Cortex of kidney (tissue), 1 donor: ENCODE measurements at places on chromosomes 3 and 15.

DNA sequence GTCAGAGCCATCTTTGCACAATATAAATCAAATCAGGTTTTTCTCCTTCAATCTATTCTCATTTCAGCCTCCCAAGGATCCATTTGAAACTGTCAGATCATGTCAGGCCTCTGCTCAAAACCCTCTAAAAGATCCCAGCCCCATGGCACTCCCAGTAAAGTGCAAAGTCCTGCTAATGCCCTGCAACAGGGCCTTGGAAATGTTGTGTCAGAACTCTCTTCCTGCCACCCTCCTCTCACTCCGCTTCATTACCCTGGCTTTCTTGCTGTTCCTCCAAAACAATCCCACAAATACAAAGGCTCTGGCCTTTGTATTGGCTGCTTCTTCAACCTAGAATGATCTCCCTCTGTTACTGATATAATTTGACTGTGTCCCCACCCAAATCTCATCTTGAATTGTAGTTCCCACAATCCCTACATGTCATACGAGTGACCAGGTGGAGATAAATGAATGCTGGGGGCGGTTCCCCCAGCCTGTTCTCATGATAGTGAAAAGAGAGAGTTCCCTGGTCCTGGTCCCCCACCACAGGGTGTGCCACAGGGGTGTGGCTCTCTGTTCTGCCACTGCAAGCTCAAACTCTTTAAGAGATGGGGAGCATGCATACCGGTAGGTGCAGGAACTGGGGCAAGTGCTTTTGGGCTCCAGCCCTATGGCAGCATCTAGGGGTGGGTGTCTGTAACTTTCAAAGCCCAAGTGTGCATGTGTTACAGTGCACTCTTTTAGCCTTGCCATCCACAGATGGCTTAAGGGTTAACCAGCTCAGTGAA is 22.9 kb upstream of the TRA2B start:
- no peak for DNase-seq

GRCh38 chr15:31255732-31256377 is 70.8 kb upstream of the KLF13 start:
- DNase-seq: no peak

DNA sequence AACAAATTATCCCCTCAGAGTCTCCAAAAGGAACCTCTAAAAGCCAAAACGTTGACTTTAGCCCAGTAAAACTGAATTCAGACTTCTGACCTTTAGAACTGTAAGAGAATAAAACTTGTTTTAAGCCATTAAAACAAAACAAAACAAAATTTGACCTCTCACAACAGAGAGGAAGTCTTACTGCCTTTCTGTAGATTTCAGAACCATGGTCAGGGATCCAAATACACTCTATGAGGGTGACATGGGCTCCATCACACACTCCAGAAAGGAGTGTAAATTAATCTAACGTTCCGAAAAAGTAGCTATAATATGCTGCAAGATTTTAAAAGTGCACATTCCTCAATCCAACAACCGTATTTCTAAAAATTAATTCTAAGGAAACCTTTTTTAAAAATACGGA is 19.2 kb upstream of the RPL14 start:
- no peak for DNase-seq

DNA sequence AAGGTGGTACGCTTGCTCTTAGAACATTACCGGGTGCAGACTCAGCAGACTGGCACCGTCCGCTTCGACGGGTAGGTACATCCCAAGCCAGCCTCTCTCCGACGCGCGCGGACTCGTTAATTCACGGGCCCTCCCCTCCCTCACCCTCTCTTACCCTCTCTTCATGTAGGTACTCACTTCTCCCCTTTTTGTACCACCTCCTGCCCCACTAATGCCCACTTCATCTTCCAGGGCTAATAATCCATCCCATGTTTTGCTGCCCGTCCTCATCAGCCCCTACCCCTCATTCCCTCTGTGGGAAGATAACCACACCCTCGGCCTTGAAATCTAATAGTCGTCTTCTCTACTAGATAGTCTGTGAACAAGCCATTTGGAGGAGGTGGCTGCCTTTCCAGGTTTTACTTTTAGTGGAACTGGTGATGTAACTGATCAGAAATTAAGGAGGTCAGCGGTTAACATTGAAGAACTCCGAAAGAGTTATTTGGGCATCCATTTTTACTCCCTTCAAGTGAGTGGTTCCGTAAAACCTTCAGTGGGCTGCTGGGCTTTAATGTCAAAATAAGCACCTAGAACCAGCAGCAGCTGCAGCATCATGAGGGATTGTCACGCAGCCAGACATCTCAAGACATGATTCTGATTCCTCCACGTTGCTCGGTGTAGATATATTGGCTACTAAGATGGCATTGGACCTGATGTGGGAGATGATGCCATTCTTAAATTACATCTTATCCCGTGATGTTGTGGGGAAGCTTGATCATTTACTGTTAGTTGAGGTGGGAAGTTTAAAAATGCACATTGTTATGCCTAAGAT is 1.3 kb downstream of the FEM1B start:
- DNase-seq: no peak

- DNase-seq: no peak
Measured at GRCh38 chr15:94670438-94671034, 439.2 kb downstream of the MCTP2 start.
